Naive thymus-derived CD8-positive, alpha-beta T cell (primary cell): ENCODE measurements at places on chromosomes 6 and 20. TPM values are rescaled to one million over a fixed set of nuclear protein-coding genes. Genes with fewer than 3 reads are reported as not detected.

DNA sequence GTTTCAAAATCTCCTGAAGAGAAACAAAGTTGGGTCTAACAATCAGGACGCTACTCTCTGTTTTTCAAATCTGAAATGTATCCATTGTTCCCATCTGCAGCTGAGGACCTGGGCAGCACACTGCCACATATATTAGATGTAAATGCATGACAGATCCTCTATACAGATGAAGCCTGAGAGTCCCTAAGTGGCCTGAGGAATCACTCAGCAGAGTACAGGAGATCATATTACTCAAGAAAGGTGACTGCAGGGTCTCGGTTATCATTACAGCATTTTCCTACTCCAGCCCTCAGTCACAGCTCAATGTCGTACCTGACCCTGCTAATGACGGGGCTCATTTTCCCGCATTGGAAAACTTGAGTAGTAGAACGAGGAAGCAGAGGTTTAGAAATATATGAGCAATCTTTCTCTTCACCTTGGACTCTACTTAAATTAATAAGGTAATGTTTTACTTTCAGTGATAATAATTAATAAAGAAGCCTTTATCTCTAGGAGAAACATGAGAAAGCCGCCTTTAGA lies 256.2 kb upstream of the IRAK1BP1 start:
- no peaks in the 10 kb centered on the region for H3K36me3 ChIP-seq
- no peaks in the 10 kb centered on the region for H3K4me1 ChIP-seq
- H3K4me3 ChIP-seq: no peak overlapping the region
- no peak overlapping the region for H3K27ac ChIP-seq

DNA sequence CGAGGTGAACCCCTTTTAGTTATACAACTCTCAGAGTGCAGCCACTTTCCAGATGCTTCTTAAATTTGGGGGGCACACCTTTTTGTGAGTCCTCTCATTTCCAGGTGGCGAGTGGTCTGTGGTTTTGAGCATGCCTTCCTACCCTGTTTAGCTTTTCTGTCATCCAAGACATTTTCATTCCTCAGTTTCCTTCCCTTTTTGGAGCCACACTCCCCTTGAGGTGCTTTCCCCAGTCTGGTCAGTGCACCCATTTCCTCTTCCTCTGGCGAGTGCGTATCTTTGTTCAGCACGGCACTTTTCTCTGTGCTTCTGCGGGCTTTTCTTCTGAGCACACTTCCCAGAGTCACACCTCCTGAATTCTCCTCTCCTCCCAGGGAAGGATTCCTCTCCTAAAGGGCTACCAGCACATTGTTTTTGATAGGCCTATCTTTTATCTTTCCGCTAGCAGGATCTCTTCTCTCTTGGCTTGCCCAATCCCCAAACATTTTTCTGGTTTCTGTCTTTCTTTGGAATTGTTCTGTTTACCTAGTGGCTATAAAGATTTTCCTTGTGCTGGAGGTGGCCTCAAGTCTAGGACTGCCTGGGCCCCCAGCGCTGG lies 1.4 kb downstream of the PHF20 start:
- no peaks in the 10 kb centered on the region for H3K27me3 ChIP-seq
- peaks cover 48% of the 10 kb centered on the region for H3K4me1 ChIP-seq
- H3K36me3 ChIP-seq: no peaks in the 10 kb centered on the region
- peak overlapping the region; percentile 98 for H3K27ac ChIP-seq

DNA sequence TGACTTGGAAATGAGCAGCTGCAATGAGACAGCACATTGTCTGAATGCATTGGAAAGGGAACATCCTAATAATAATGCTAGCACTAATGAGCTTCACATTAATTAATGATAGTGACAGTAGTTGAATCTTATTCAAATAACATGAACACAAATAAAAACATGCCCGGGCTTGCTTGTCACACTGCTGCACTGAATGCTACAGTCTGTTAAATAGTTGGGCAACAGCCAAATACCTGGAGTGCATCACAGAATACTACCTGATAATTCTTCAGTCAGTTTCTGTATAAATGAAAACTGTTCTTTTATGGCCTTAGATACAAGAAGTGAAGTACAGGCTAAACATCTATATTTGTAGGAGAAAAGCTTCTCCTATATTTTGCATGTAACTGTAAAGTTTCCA lies 458.7 kb downstream of the RNF144B start:
- H3K27ac ChIP-seq: no peak overlapping the region
- no peak for DNase-seq
- no peak overlapping the region for H3K4me3 ChIP-seq
- H3K27me3 ChIP-seq: no peaks in the 10 kb centered on the region

GRCh38 chr20:55456316-55456940 lies 548.9 kb downstream of the CBLN4 start:
- H3K27me3 ChIP-seq: no peaks in the 10 kb centered on the region
- no peak overlapping the region for H3K4me3 ChIP-seq
- no peaks in the 10 kb centered on the region for H3K4me1 ChIP-seq

DNA sequence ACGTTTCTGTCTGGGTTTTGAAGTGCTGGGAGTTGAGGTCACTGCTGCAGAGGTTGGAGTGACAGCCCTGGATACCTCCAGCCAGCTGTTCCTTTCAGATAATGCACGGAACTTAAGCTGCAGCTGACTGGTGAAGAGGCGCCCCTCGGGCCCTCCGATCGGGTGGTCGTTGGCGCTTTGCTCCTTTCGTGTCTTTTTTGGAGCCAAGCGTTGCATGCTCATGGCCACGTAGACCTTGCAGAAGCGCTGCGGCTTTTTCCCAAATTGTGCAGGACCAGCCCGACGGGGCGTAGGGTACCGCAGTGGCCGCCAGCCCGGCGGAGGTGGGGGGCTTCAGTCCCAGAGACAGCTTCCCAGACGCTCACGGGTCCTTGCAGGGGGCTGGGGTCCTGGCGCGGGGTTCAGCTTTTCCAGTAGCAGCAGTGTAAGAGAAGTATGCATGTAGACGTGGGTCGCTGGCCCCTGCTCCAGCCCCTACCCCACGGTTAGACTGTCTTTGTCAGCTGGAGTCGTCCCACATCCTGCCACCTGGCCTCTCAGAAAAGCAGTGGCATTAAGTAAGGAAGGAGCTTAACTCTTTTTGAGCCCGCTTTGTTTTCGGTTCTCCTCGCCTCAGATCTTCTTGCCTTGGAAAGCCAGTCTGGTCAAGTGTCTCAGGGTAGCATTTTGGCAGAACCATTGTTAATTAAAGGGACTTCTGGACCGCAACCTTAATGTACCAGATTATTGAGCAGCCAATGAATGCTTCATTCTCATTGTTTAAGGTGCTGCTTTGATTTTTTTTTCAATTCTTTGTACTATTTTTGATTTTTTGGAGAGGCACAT lies 838 bp downstream of the TNFAIP3 start:
- peak overlapping the region; percentile 98 for H3K27ac ChIP-seq
- peak overlapping the region; percentile 92 for H3K4me3 ChIP-seq
- DNase-seq: peak; percentile 68
- peaks cover 21% of the 10 kb centered on the region for H3K36me3 ChIP-seq
- no peaks in the 10 kb centered on the region for H3K27me3 ChIP-seq

The MAPK13 gene
- total RNA-seq: 38.7 TPM

GRCh38 chr20:20593447-20594170 lies 118.8 kb downstream of the RALGAPA2 start:
- peaks cover 60% of the 10 kb centered on the region for H3K36me3 ChIP-seq
- H3K4me3 ChIP-seq: no peak overlapping the region
- no peak overlapping the region for H3K27ac ChIP-seq
- peaks cover 1% of the 10 kb centered on the region for H3K4me1 ChIP-seq

- H3K27me3 ChIP-seq: peaks cover 19% of the 10 kb centered on the region
- no peaks in the 10 kb centered on the region for H3K4me1 ChIP-seq
- DNase-seq: no peak
Measured at GRCh38 chr6:19849755-19850154, 12.6 kb downstream of the ID4 start.

DNA sequence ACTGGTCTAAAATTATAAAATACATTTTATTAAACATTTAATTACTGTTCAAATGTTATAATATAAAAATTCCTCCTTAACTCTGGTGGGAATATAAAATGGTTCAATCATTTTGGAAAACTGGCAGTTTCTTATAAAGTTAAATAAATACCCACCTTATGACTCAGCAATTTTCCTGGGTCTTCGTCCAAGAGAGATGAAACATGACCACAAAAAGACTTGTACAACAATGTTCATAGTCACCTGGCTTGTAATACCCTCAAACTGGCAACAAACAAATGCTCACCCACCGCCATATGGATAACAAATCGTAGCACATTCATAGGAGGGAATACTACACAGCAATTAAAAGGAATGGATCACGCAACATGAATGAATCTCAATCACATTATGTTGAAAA lies 66.0 kb upstream of the RIN2 start:
- no peaks in the 10 kb centered on the region for H3K36me3 ChIP-seq
- no peak overlapping the region for H3K27ac ChIP-seq
- DNase-seq: no peak
- no peaks in the 10 kb centered on the region for H3K4me1 ChIP-seq
- peaks cover 26% of the 10 kb centered on the region for H3K27me3 ChIP-seq

The TOX2 gene
- total RNA-seq: 1.2 TPM

GRCh38 chr20:57274846-57275245 lies 8.4 kb upstream of the BMP7 start:
- no peak overlapping the region for H3K27ac ChIP-seq
- no peak for DNase-seq
- peaks cover 68% of the 10 kb centered on the region for H3K27me3 ChIP-seq
- H3K4me3 ChIP-seq: no peak overlapping the region
- H3K4me1 ChIP-seq: no peaks in the 10 kb centered on the region
- no peaks in the 10 kb centered on the region for H3K36me3 ChIP-seq

DNA sequence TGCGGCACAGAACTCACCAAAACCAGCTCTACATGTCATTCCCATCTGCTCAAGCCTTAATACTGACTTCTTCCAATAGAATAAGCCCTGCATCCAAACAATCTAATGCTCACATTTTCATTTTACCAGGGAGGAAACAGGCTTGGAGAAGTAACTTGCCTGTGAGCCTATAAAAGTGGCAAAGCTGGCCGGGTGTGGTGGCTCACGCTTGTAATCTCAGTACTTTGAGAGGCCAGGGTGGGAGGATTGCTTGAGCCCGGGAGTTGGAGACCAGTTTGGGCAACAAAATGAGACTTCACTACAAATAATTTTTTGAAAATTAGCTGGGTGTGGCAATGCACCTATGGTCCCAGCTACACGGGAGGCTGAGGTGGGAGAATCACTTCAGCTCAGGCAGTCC lies 133.7 kb downstream of the LY86 start:
- peaks cover 12% of the 10 kb centered on the region for H3K4me1 ChIP-seq
- H3K27me3 ChIP-seq: no peaks in the 10 kb centered on the region
- H3K27ac ChIP-seq: no peak overlapping the region
- no peaks in the 10 kb centered on the region for H3K36me3 ChIP-seq
- no peak for DNase-seq

- DNase-seq: no peak
- no peaks in the 10 kb centered on the region for H3K27me3 ChIP-seq
- H3K4me3 ChIP-seq: no peak overlapping the region
- peaks cover 4% of the 10 kb centered on the region for H3K36me3 ChIP-seq
Measured at GRCh38 chr20:50508171-50508755, 1.9 kb upstream of the PTPN1 start.

- no peaks in the 10 kb centered on the region for H3K36me3 ChIP-seq
- DNase-seq: no peak
- peaks cover 13% of the 10 kb centered on the region for H3K4me1 ChIP-seq
- H3K4me3 ChIP-seq: no peak overlapping the region
- no peak overlapping the region for H3K27ac ChIP-seq
Measured at GRCh38 chr6:136987526-136987925, 57.2 kb downstream of the IL20RA start.

GRCh38 chr20:62533591-62534495 lies 58.0 kb upstream of the GATA5 start:
- H3K27me3 ChIP-seq: no peaks in the 10 kb centered on the region
- no peak for DNase-seq
- H3K4me3 ChIP-seq: no peak overlapping the region
- H3K36me3 ChIP-seq: no peaks in the 10 kb centered on the region

DNA sequence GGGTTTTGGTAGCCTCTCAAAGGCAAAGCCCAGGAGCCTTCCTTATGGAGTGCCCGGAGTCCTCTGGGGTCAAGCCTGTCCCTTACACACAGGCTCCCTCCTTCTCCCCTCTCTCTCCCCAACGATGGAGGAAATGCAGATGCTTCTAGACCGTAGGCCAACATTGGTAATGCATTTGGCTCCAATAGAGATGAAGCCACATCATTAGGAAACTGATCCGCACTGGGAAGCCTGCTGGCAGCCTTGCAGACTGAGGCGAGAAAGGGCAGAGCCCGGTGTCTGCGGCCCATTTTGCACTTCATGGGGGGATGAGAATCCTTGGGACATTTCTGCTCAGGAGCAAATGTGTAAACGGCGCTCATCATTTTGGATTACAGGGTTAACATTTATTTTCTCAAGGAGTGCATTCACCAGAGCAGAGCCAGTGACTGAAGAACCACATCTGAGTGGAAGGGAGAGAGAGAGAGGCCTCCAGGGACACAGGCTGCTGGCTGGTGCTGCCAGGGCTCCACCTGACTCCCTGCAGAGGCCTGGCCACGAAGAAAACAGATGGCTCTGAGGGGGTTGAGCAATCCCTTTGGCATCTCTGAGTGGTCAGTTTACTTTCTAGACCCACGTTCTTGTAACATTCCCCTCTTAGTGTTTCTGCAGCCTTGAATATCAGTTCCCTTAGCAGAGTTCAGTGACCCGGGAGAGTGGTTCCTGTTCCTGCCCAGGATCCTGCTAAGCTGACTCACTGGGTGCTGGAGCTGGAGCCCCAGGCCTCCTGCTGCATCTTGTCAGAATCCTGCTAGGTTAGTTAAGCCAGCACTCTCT lies 4.4 kb upstream of the CST3 start:
- H3K27ac ChIP-seq: no peak overlapping the region
- peaks cover 10% of the 10 kb centered on the region for H3K4me1 ChIP-seq
- H3K36me3 ChIP-seq: no peaks in the 10 kb centered on the region

The SIRPB2 gene
- not detected for total RNA-seq

The NOL7 gene
- 74.8 TPM for total RNA-seq

The WFDC5 gene
- total RNA-seq: not detected

The EEF1A2 gene
- 0.18 TPM for total RNA-seq

- H3K4me3 ChIP-seq: no peak overlapping the region
- no peaks in the 10 kb centered on the region for H3K4me1 ChIP-seq
- no peaks in the 10 kb centered on the region for H3K36me3 ChIP-seq
- H3K27ac ChIP-seq: no peak overlapping the region
- DNase-seq: no peak
Measured at GRCh38 chr20:54267483-54268003, 59.7 kb downstream of the PFDN4 start.

DNA sequence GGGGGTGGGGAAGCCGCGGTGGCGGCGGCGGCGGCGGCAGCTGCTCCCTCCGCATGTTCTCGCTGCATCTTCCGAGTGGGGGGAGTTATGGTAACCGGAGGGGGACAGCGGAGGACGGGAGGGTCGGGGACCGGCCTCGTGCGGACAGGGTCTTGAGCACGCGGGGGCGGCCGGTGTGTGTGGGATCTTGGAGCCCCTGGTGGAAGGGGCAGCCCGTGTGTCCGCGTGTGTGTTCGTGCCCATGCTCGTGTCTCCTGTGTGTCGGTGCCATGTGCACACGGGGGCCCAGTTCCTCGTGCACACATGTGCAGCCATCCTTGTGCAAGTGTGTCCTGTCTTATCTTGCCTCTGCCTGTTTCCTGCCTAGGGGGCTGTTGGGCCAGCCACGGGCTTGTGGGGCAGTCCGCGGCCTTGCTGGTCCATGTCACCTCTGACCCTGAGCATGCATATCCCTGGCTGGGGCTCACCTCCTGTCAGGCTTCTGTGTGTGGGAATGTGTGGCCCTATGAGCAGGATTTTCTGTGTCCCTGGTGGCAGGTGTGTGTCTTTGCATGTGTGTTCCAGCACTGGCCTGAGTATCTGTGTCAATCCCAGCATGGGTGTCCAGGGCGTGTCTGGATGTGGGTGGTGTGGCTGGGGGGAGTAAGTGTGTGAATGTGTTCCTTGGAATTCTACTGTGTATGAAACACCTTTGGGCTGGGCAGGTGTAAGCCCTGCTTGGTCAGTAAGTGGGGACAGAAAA lies 8.5 kb downstream of the SYNGAP1 start:
- H3K27me3 ChIP-seq: no peaks in the 10 kb centered on the region
- peaks cover 82% of the 10 kb centered on the region for H3K4me1 ChIP-seq
- H3K36me3 ChIP-seq: no peaks in the 10 kb centered on the region
- peak; percentile 56 for DNase-seq

The CAP2 gene
- not detected for total RNA-seq
